ENCODE measurements at places on chromosomes 7 and 10.

- DNase-seq = no peak
Observed at GRCh38 chr10:17199351-17199804, 2.1 kb downstream of the TRDMT1 start.

- no peak for DNase-seq
Observed at GRCh38 chr7:157644946-157645345, 308.1 kb downstream of the DNAJB6 start.

DNA sequence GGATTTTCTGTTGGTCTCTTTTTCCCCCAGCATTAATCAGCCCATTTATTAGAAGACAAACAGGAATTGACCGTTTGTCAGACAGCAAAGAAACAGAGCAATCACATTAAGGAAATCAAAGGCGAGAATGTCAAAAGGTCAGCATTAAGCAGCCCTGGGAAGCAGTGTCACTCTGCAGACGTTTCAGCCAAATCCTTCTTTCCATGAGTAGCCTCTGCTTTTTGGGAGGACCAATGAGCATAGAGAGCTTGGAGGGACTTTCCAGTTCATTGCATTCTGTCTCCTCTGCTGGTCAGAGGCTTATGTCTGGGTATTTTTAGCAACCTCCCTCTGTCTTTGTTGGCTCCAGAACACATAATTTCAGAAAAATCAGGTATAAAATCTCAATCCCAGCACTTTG, 481.4 kb downstream of the GALNT17 start:
- no peak for DNase-seq

DNA sequence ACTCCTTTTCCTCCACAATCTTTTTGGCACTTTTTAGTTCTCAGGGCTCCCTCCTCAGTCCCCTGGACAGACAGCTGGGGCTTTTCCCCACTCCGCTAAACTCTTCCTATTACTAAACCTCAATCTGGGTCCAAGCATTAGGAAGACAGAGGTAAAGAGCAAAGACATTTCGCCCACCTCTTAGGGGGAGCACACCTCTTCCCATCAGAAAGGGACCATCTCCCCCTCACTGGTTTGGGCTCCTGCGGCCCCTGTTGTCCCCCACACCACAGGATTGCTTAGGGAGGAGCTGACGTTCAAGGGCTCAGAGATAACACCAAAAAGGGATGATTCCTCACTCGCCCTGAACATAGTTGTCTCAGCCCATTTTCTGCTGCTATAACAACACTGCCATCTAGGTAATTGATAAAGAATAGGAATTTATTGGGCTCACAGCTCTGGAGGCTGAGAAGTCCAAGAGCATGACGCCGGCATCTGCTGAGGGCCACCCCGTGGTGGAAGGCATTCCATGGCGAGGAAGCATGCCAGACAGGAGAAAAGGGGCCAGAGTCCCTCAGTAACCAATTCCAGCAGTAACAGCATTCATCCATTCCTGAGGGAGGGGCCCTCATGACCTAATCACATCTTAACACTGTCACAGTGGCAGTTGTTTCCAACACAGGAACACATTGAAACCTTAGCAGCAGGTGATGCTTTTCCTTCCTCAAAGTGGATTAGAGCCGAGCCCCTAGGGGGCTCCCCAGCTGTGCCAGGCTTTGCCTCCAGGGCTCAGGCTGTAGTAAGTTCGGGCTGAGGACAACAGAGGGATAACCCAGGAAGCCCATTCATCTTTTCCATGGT, 209.6 kb downstream of the EBF3 start:
- DNase-seq = no peak

DNA sequence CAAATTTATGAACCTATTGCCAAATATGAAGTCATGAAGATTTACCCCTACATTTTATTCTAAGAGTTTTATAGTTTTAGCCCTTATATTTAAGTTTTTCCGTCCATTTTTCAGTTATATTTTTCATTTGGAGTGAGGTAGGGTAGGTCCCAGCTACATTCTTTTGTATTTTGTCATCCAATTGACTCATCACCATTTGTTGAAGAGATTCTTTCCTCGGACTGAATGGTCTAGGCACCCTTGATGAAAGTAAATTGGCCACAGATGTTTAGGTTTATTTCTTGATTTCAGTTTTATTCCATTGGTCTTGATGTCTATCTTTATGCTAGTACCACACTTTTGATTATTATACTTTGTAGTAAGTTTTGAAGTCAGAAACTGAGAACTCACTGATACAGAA, 22.7 kb downstream of the CYP2C19 start:
- no peak for DNase-seq

- no peak for DNase-seq
Observed at GRCh38 chr10:34698248-34698831, 116.8 kb downstream of the PARD3 start.

DNA sequence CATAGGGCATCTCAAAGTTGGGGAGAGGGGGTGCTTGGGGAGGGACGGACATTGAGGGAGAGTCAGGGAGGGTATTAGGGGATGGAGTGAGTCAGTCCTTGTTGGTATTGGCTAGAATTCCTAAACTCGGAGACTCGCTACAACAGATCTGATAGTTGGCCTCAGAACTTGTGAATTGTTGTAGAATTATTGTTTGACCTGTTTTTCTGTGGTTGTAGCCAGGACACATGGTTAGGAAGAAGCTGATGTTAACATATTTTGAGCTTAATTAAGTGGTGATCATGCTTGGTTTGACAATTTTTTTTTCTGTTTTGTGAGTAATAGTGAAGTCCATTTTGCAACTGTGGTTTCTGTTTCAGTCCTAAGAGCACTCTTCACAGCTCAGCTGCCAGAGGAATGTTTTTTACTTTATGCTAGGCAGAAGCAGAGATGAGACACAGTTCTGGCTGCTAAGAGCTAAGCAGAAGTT, 1190.3 kb upstream of the C7orf33 start:
- DNase-seq = no peak

Measured in T-helper 1 cell (primary cell).